Smooth muscle cell of the umbilical artery (primary cell): ENCODE measurements at places on chromosomes 16 and 17. TPM values are rescaled to one million over a fixed set of nuclear protein-coding genes. Genes with fewer than 3 reads are reported as not detected.

The EFCAB3 gene
- not detected in 2 replicates for total RNA-seq

The KRT17 gene
- 2.7 and 2.8 TPM in 2 replicates for total RNA-seq

The HID1 gene
- 0.18 and 0.30 TPM in 2 replicates for total RNA-seq

The NT5M gene
- 1.5 and 2.6 TPM in 2 replicates for total RNA-seq

The C17orf78 gene
- total RNA-seq = not detected in 2 replicates

The RAB37 gene
- 0.23 and 0.30 TPM in 2 replicates for total RNA-seq

The MYCBPAP gene
- total RNA-seq = 0.59 and 0.74 TPM in 2 replicates
